ENCODE measurements at places on chromosomes 11 and 22.

DNA sequence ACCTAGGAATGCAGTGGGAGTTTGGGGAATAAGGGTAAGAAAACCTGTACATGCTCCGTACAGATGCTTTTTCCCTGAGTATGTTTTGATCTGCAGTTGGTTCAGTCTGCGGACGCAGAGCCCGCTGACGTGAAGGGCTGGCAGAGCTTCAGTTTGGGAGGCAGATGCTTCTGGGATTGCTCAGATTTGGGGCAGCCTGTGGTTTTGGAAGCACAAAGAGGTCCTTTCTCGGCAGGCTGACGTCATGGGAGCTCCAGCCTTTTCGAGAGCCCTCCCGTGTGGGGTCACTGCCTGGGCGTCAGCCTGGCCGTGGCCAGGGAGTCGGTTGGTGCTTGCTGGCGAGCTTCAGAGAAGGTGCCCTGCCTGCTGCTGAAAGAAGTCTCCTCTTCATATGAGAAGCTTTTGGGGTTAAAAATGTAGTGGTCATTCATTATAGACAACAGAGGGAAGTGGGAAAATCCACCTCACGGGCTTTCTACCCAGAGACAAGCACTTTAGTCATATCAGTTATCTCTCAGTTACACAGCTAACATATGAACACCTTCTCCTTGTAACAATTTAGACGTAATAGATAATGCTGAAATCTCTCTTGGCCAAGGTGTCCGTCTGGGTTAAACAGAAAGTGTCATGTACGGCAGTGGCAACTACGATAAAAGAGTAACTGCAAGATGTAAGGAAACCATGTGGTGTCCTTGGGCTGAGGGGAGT is 26.8 kb downstream of the TPCN2 start:
- no peak for DNase-seq

DNA sequence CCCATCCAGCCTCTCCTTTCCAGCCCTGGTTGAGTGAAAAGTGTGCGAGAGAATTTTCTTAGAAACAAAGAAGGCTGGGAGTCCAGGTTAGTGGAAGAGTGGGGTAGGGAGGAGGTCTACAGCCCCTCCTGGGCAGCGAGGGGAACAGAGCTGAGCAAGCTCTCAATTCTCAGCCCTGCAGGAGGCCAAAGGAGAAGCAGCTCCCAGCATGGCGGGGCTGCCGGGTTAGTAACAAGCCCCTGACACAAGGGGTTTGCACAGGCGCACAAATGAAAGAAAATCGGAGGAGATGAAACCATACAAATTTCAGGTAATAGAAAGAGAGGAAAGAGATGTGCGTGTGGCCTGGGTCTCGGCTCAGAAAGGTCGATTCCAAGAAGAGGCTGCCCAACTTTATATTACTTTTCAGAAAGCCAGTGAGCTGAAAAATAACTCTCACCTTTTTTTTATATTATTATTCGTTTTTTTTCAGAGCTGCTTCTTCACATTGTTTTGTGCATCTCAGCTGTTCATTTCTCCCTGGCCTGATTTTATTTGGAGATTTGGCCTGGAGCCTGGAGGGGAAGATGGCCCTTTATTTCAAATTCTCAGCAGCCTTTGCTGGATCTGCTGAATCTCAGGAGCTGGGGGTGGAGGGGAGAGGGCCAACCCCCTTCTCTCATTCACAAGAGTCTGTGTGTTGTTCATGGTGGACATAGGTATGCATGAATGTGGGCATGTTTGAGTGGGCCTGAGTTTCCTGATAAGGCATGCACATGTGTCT is 583.2 kb downstream of the BUD13 start:
- DNase-seq = no peak

- no peak for DNase-seq
Measured at GRCh38 chr11:20020198-20020597, 140.1 kb downstream of the DBX1 start.

DNA sequence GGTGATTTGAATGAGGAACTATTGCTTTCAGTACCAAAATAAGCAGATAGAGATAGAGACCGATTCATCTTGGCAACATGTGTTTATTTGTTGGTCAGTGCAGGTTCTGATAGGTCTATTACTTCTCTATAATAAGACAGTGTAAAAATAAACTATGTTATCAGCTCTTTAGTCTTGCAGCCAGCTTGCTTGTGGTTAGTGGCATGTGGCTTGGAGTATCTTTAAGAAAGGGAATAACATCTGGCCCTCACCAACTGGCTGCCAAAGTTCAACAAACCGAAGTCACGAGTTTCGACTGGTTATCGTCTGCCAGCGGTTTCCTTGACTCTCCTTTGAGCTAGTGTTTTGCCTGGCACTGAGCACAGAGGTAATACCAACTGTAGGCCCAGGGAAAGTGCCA is 71.8 kb downstream of the CTTN start:
- no peak for DNase-seq

DNA sequence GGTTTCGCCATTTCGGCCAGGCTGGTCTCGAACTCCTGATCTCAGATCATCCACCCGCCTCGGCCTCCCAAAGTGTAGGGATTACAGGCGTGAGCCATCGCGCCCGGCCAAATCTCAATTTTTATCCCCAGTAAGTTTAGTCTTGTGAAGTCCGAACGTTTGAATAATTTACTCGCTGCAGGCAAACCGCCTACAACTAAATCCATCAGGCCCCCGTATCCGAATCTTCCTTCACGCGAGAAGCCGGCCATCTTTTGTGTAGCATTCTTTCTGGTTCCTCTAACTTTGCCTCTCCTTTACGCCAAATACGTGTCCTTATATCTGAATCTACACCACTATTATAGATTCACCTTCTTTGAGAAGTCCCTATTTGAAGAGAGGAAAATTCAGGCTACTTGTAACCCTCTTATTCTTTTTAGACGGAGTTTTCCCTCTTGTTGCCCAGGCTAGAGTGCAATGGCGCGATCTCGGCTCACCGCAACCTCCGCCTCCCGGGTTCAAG is 581 bp upstream of the EIF3L start:
- DNase-seq = no peak

DNA sequence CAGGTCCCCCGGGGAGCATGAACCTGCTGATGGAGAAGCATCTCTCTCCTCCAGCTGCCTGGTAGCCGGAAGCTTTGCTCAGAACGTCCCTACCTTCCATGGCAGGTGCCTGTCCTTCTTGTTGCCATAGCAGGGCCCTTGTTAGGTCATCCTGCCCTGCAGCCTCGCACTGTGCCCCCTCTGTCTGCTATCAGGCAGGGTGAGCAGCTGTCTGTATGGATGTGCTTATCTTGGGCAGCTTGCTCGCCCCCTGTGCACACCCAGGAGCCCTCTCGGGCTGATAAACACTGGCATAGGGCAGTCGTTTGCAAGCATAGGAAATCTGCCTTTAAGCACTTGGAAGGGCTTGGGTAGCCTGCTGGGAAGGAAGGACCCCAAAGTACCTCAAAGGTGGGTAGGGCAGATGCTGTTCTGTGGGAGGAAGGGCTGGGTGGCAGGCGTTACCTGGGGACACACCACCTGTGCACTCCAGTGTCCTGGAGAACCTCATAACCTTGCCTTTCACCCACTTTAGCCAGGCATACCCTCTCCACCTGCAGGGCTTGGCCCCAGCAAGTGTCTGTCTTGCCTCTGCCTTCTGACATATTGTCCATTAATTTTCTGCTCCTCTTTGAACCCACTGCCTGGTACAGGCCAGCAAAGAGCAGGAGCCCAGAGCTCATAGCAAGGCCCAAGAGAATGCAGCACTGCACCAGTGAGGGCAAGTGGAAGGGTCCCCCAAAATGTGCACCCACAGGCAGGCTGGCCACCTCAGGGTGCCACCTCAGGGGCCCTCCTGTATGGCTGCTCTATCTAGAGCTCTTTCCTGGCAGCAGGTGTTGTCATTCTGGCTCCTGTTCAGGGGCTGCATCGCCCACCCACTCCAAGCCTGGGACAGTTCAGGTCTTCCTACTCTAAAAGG is 8.0 kb upstream of the COMT start:
- no peak for DNase-seq

GRCh38 chr11:35242412-35243242 is 103.7 kb downstream of the CD44 start:
- DNase-seq = no peak

GRCh38 chr22:48710410-48710809 is 1117.3 kb downstream of the BRD1 start:
- DNase-seq = no peak

- DNase-seq = no peak
Measured at GRCh38 chr11:72831521-72832300, 17.5 kb downstream of the ATG16L2 start.

DNA sequence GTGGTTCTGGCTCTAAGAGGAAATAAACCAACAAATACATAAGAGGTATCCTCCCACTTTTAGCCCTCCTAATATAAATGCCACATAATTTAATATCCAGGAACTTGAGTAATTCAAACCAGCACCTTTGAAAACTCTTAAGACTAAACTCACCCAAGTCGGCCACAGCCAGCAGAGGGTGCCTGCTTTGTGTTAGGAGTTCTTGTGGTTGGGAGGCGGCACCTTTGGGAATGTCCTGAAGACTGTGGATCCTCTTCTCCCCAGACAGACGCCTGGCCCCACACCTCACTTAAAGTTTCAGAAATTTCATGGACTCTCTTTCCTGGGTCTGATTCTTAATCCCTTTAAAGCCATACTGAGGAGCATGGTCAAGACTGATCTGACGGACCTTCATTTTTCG is 169.0 kb downstream of the TBC1D22A start:
- no peak for DNase-seq

GRCh38 chr11:68643585-68643984 is 40.8 kb upstream of the GAL start:
- DNase-seq = no peak

GRCh38 chr11:124207102-124207792 is 24.1 kb downstream of the OR10D3 start:
- no peak for DNase-seq

- DNase-seq = no peak
Measured at GRCh38 chr11:114073007-114073827, 13.7 kb downstream of the ZBTB16 start.

GRCh38 chr11:108498046-108498815 is at the start of gene POGLUT3:
TSS of gene POGLUT3 (minus strand) at chr11:108498384. CDS start at chr11:108498366, 18 bp downstream.
- peak; percentile 65 for DNase-seq

GRCh38 chr22:25068707-25069106 is 116.2 kb downstream of the KIAA1671 start:
- DNase-seq = no peak

DNA sequence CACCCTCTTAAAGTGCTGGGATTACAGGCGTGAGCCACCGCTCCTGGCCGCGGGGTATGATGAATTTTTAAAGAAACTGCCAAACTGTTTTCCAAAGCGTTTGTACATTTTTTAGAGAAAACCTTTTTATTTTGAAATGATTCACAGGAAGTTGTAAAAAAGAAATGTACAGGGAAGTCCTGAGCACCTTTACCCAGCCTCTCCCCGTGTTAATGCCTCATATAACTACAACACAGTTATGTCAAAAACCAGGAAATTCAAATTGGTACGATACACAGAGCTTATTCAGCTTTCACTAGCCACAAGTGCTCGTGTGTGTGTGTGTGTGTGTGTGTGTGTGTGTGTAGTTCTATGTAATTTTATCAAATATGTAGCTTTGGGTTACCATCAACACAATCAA is 7.0 kb upstream of the FAM118A start:
- no peak for DNase-seq

GRCh38 chr11:93942176-93942575 is 79.0 kb upstream of the HEPHL1 start:
- DNase-seq = no peak

DNA sequence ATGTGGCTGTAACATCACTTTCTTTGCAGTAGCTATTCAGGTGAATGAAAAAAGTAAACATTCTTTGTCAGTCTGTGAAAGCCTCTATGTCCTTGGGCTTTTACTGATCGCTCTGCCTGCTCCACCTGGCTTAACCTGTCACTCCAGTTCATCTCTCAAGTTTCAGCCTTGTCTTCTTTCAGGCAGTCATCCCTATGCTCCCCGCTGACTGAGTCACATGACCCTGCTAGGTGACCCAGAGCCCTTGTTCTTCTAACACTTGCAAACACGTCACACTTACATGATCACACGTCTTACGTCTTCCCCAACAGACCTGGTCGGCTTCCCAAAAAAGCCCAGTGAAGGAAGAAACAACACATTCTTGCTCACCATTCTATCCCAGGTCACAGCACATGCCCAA is 499.3 kb upstream of the TENM4 start:
- DNase-seq = no peak

DNA sequence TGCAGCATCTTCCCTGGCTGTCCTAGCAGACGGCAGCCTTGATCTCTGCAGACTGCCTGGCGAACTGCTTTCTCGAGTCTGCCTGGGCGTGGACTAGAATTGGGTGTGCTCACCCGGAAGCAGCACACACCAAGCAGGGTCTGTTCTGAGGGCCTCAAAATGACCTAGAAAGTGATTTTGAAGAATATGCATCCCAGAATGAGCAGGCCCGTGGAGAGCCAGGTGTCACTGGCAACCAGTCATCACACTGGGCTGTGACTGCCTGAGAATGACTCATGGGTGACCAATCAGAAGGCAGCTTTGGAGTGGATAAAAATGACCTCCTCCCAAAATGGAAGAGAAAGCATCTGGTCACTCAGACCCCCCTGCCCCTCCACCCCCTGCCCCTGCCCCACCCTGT is 114.9 kb upstream of the NECTIN1 start:
- DNase-seq = no peak

- no peak for DNase-seq
Measured at GRCh38 chr11:48123254-48123875, 93.2 kb upstream of the OR4B1 start.

DNA sequence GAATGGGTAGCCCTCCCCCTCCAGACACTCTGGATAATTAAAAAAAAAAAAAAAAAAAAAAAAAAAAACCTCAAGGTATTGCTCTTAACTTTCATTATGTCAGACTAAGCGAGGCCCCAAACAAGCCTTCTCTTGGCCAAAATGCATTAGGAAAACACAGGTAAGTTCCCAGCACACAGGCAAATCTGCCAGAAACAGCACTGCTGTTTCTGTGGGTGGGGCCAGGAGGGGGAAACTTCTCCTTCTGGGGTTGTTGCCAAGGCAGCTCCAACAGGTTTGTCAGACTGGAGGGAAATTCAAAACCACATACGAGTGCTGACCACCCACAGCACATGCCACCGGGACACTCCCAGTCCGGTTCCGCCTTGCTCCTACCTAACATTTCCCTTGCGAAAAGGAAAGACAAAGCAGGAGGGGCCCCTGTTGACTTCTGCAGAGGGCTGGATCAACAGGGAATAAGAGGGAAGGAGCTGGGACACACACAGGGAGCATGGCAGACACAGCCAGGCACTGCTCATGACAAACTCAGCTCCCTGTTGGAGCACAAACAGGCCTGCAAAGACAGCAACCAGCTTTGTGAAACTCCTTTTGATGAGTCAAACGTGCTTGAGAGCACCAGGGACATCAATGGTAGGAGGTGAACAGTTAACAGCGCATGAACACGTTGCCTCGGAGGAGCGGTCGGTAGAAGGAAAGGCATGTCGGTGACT is 55.0 kb downstream of the MYH9 start:
- DNase-seq = peak; percentile 46

GRCh38 chr11:16494918-16495691 is 138.8 kb upstream of the SOX6 start:
- no peak for DNase-seq

DNA sequence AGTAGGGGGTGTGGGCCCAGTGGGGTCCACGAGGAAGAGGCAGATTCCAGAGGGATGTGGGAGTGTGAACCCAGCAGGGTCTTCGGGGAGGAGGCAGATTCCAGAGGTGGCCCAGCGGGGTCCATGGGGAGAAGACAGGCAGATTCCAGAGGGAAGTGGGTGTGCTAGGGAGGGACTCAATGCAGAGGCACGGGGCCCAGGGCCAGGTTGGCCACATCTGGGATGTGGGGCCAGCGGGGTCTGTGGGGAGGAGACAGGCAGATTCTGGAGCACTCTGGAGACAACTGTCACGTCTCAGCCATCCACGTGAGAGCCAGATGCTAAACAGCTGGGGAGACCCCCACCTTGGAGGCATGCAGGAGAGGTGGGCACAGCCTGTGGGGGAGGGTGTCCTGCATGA is 582.6 kb downstream of the TBC1D22A start:
- DNase-seq = no peak
